ENCODE measurements at places on chromosomes 2 and 18.

DNA sequence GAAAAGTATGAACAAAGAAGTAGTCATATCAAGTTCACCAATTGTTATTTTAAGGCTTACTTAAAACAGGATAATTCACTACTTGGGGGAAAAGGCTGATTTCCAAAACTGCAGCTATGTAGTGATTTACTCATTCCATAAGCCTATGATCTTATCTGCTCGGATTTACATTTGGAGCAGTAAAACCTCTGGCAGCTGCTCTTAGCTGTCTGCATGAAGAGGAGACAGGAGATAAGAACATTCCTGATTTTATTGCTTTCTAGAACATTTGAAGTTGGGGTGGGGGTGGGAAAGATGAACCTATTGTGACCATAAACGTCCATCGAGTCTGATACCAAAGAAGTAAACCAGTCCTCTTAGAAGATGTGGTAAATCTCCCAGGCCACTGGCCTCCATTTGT lies 120.9 kb downstream of the MMADHC start:
- DNase-seq, result peak; percentile 42

- no peak for DNase-seq
These were observed 643.0 kb upstream of the FAM98A start for GRCh38 chr2:34241905-34242762.

- no peak for DNase-seq
These were observed 119.1 kb downstream of the LRATD1 start for GRCh38 chr2:14751581-14751980.

DNA sequence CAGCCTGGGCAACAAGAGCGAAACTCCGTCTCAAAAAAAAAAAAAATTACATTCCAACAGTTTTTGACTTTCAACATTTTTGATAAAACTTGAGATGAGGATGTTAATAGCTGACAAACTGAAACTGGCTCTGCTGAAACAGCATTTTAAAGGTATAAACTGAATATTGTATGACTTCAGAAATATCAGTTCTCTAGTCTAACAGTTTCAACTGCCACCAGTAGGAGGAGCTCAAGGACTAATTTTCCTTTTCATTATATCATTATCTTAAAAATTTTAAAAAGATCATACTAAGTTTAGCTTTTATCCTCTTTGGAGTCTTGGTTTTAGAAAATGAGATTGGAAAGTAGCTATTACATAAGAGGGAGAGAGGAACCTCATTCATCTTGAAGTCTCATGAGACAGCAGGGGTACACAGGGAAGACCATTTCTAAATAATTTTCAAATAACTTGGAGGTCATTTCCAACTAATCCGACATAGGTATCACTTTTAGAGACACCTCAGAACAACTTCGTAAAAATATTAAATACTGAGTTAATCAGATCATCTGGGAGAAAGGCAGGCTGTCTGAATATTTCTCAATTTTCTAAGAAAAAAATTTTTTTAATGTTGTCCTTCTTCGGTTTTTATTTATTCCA lies 37.6 kb upstream of the MCM6 start:
- no peak for DNase-seq

- DNase-seq, result no peak
These were observed 2.0 kb downstream of the SFTPB start for GRCh38 chr2:85666016-85666415.

- DNase-seq, result no peak
These were observed 213.4 kb upstream of the STK17B start for GRCh38 chr2:196384729-196385128.

GRCh38 chr2:215460682-215461382 lies 25.0 kb upstream of the FN1 start:
- peak; percentile 88 for DNase-seq

- no peak for DNase-seq
These were observed 13.6 kb upstream of the ANKRD53 start for GRCh38 chr2:70964596-70965386.

- DNase-seq, result no peak
These were observed 32.1 kb upstream of the CHRNA1 start for GRCh38 chr2:174796319-174796771.

GRCh38 chr2:27148801-27149439 lies at the start of gene TCF23:
TSS of gene TCF23 (plus strand) at chr2:27149004. CDS start at chr2:27149134, 130 bp downstream.
- no peak for DNase-seq

DNA sequence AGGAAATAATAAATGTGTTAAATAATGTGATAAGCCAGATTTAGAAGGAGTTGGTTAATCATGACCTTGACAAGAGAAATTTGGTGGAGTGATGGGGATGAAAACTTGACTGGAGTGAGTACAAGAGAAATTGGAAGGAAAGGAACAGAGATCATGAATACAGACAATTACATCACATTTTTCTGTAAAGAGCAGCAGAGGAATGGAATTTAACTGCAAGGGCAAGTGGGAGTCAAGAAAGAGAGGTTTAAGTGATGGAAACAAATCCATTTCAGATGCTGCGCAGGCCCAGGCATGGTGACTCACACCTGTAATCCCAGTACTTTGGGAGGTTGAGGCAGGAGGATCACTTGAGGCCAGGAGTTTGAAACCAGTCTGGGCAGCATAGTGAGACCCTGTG lies 46.7 kb downstream of the ICA1L start:
- DNase-seq, result no peak

- no peak for DNase-seq
These were observed 69.2 kb downstream of the DGKD start for GRCh38 chr2:233423552-233423860.

- no peak for DNase-seq
These were observed 4.4 kb downstream of the ANKRD44 start for GRCh38 chr2:197306024-197306695.

DNA sequence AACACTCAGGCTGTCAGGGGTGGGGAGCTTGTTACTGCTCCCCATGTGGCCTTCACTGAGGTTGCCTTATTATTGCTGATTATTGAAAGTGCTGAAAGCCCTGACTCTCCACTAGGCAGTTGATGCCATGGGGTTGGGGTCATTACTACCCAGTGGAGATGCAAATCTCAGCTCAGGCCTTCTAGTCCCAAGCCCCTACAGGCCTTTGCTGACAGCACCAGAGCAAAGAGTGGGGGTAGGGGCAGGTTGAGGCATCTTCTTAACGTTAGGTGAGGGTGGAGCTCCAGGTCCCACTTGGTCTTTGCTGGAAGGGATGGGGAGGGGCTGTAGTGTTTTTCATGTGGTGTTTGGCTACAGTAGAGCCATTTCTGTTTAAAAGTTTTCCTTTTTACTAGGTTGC lies 104.5 kb downstream of the UXS1 start:
- no peak for DNase-seq

- peak; percentile 16 for DNase-seq
These were observed 12.9 kb upstream of the SNORC start for GRCh38 chr2:232857158-232857563.

DNA sequence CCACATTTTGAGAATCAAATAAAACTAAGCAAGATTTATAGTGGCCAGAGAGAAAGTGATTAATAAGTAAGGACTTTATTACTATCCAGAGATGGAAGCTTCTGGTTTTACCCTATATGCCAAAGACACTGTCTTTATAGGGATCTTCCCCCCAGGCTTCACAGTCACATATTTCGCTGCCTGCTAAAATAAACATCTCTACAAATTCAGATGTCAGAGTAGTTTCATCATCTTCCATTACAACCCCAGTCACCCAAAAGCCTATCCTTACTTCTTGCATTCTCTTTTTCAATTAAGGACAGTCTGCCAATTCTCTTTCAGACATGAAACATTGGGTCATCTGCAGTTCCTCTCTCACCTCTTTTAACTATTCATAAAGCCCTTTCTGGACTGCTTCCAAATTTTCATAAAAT lies 28.3 kb downstream of the CREB1 start:
- DNase-seq, result peak; percentile 89

GRCh38 chr2:62768615-62769014 lies 63.1 kb downstream of the EHBP1 start:
- DNase-seq, result peak; percentile 21

GRCh38 chr18:67597759-67598158 lies 81.2 kb upstream of the DSEL start:
- no peak for DNase-seq

DNA sequence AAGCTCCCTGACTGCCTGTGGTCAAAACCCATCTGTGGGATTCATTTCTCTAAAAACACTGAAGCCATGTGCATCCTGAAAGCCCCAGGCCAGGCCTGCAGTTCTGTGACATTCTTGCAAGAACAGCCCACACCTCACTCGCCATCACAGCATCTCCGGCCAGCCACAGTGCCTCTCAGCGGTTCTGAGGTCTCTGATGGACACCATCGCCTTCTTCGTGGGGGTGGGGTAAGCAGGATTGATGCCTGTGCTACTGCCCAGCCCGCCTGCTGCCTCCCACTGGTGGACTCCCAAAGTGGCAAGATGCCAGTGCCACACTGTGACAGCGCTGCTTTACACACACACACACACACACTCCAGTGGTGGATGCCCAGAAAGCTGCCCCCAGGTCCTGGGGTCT lies 5.2 kb upstream of the PRLH start:
- DNase-seq, result no peak

Measured in AG04449 (cell line).